Stimulated activated CD8-positive, alpha-beta memory T cell treated with anti-CD3 and anti-CD28 coated beads, Interleukin-4, amount 100 ng/mL, for 24 hours (primary cell): ENCODE measurements at places on chromosomes 12 and 14.

- no peak for DNase-seq
Measured at GRCh38 chr14:25846246-25846645, 751.6 kb downstream of the NOVA1 start.

DNA sequence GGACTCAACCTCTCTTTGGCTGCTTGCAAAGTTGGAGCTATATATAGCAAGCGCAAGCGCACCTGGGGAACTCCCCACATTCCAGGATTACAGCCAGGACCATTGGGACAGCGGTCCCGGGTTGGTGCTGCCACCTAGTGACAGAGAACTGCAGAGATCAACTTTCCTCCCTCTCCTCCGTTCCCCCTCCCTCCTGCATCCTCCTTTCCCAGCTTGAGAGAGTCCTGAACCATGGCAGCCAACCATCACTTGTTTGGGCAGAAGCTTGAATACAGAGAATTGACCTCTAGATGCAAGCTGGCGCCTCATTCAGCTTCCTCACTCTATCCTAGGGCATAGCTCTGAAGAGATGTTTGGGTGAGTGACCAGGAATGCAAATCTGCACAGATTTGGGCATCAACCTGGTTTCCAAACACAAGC is 17.4 kb upstream of the FLVCR2 start:
- no peak for DNase-seq

- DNase-seq = peak; percentile 53
Measured at GRCh38 chr14:24605435-24606190, 3.9 kb downstream of the GZMH start.

GRCh38 chr12:30269496-30269895 is 426.2 kb downstream of the IPO8 start:
- no peak for DNase-seq

- DNase-seq = peak; percentile 2
Measured at GRCh38 chr14:99971941-99972747, 93.1 kb upstream of the EVL start.

DNA sequence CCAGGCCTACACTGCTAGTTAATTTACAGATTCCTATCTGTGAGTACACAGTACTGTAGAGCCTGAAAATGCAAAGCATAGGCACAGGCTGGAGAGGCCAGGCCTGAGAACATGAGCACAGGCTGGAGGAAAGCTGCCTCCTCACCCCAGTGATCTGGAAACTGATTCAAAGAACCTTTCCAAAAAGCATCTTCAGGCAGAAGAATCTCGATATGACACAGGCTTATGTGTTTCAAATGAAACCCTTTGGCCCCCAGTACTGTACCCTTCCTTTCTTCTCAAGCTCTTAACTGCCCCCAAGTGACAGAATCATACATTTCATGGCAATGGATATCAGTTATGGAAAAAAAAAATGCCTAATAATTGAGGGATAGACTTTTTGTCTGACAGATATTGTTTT is 122.0 kb downstream of the KCNC2 start:
- DNase-seq = no peak

- no peak for DNase-seq
Measured at GRCh38 chr14:90384543-90384911, 12.3 kb upstream of the CALM1 start.

GRCh38 chr14:101230161-101230850 is 326.8 kb upstream of the RTL1 start:
- DNase-seq = no peak

GRCh38 chr14:63078569-63078968 is 33.3 kb upstream of the KCNH5 start:
- DNase-seq = no peak

DNA sequence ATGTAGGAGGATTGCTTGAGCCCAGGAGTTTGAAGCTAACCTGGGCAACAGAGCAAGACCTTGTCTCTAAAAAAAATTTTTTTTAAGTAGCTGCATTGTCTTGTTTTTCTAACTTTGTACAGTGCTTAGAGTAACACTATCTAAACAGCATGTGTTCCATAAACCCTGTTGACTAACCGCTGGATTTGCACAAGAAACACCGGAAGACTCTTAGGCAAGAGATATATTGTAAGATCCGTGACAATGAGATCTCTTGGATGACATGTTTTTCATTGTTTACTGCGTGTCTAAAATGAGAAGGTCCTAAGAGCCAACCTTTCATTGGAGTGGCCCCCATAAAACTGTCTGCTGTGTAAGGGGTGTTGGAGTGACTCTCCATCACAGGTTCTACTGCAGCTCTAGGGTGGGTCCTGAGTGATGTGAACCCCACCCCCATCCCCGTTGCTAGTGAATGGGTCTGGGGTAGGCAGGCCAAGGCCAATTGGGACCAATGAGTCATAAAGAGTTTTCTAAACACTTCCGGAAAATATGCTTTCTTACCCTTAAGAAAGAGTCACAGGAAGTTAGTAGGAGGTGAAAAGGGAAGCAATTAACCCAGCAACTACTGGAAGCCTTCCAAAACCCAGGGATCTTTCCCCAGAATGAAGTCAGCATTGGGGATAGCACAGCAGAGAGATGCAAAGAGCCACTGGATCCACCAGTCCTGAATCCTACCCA is 24.3 kb upstream of the PCNX1 start:
- no peak for DNase-seq

DNA sequence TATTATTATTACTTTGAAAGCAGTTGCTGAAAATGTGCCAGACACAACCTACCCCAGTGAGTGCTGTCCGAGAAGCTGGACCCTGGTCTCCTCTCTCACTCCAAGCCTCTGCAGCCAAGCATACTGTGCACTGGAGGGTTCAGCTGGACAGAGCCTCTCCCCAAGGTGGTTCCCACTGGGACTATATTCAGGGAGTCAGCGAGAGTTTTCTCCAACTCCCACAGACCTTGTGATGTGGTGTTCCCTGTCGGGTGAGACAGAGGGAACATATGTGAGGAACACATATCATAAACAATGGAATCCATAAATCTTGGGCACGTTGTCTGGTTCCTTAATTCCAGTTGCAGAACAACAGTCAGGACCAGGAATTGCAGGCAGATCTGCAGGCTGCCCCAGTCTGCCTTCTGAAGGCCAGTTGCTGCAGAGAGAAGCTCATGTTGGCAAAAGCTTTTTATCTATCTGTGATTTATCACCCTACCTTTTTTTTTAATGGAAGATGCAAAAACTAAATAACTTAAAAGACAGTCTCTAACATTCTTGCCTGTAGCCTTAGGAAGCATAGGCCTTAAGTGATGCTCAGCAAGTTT is 619.8 kb upstream of the TBX3 start:
- DNase-seq = no peak

DNA sequence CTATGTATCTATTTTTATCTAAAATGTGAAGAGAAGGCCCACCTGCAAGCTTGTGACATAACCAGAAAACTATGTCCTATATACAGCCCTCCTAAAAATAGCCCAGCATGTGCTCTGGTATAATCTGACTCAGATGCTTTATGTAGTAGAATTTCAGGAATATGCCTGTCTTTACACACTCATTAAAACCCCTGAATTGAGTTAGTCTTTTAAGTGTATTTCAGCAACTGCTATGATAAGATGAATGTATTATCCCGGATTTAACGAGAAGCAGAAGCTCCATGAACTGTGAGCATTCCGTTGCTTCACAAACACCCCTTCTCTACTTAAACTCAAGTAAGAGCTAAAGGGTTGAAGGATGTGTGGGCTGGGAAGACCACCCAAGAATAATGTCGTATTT is 89.9 kb upstream of the PRICKLE1 start:
- DNase-seq = no peak

GRCh38 chr14:50231475-50232275 is at the start of gene SOS2:
Gene SOS2 (minus strand): TSS chr14:50231578. CDS start chr14:50231283, 295 bp downstream.
- DNase-seq = peak; percentile 71

GRCh38 chr12:27814411-27814810 is 34.4 kb upstream of the MANSC4 start:
- DNase-seq = no peak
